ENCODE measurements at places on chromosomes 13 and 19.

DNA sequence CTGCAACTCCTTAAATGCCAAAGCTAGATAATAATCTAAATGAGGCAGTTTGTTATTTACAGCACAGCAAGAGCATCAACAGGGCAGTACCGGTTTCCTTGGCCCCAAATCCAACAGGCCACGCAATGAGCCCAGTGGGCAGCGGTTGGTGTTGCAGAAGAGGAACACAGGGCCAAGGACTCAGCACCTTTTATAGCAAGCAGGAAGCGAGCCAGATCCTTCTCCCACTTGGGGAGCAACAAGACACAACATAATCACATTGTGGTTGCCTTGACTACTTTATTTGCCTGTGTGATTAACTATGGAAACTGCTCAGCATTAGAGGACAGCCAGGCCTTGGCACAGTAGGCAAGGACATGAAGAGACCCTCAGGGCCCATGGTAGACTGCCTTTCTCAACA, 67.1 kb upstream of the HTR2A start:
- no peak for DNase-seq

DNA sequence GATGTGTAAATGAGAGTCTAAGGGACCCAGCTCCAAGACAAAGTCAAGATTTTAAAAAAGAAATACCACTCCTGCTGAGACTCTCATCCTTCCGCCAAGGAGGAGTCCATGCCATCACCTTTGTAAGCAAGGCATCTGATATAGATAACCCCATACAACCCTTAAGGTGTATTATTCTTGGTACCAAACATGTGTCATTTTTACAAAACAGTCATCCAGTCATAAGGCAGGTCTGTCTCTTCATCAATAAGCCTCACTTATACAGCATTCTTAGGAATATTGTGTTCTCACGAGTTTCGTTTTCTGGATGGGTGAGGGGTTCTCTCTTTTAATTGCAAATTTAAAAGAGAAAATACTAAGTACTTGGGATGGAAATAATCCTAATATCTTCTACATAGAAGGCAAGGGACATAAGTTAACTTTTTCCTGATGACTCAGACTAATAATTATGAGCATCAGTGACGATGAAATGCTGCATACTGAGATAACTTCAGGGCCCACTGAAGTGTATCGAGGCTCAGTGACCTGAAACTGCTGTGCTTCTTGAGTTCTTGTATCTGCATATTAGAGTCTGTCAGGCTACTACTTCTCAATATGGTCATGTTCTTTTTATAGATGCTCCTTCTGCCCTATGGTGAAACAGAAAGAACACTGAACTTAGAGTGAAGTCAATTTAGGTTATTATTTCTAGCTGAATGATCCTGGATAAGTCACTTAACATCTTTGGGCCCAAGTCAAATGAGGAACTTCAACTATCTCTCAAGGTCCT, 166.6 kb downstream of the KLF12 start:
- no peak for DNase-seq

DNA sequence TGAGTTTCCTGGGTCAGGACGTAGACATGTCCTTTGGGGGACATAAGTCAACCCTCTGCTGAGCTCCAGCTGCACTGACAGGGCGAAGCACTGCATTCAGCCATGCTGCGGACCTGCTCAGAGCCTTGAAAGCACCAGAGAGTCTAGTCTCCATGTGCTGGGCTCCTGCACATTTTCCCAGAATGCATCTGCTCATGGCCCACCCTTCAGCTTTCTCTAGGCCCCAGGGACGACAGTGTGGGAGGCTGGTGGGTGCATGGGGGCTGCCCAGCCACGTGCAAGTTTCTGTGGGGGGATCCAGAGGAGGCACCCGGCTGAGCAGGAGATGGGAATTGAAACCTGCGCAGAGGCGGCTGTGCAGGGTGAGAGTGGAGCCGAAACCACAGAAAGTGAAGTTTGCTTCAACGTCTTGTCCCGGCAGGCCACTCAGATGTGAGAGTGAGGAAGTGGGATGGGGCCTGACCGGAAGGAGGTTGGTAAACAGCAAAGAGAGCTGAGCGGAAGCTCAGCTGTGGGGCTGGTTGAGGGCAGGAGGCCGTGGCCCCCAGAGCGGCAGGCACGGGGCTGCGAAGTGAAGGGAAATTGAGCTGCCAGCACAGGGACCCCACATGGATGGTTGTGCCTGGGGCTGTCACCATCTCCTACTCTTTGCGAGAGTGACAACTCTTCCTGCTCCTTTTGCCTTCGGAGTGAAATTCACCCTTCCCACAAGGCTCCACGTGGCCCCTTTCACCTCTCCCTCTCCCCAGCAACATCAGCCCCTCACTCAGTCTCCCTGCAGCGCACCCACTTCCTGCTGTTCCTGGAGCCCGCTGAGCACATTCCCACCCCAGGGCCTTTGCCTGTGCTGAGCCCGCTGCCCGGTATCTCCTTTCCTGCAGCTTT, 11.8 kb downstream of the PGLS start:
- no peak for DNase-seq

DNA sequence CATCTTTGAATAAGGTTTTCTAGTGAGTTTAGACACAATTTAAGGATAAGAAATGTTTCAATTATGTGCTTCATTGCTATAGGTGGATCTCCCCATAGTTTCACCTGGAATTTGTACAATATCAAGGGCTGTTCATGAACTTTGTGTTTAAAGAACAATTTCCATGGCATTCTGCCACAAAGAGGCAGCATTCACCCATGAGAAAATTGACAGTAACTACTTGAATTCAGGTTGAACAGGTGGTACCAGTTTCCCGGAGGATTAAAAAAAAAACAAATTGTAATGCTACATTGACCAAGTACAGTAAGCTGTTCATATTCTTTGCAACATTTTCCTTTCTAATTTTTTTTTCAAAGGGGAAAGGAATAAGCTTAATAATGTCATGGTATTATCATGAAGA, 9.1 kb downstream of the SLITRK5 start:
- DNase-seq: no peak

GRCh38 chr19:30882411-30883005, 466.7 kb downstream of the TSHZ3 start:
- DNase-seq: peak; percentile 22

DNA sequence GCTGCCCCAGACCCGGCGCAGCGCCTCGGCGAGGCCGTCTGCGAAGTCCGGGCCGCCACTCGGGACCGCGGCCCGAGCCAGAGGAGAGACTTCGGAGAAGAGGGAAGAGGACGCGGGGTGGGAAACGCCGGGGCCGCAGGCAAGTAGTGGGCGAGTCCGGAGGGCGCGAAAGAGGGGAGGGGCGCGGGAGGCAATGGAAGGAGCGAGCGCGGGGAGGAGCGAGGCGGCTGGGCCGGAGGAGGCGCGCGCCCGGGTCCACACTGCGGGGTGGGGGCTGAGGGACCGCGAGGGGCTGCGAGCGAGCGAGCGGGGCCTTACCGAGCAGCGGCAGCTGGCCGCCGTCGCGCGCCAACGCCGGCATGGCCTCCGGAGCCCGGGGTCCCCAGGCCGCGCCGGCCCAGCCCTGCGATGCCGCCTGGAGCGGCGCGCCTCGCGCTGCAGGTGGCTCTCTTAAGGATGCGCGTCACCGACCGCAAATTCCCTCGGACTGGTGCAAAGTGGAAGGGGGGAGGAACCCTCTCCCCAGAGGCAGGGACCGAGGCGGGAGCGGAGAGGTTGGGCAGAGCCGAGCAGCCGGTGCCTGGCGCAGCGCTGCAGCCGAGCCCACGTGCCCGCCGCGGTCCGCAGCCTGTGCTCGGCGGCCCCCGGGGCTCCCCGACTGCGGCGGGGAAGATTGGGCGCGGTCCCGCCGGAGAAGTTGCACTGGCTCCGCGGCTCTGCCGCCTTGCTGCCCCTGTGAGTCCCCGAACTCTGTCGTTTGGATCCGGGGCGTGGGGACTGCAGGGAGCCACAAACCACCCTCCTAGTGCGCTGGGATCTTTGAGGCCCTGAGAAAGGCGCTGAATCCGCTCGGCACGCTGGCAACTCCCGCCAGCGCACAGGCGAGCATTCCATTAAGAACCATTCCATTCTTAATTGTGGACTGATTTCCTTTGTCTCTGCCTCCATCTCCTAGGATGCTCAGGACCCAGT, at the start of gene FLT3:
Gene FLT3 (minus strand): TSS at position 427 of the 972 bp plus-strand sequence. CDS start 66 bp downstream, at position 361.
- DNase-seq: peak; percentile 77

GRCh38 chr19:5585461-5586299, 17.9 kb upstream of the TINCR start:
- peak; percentile 77 for DNase-seq

GRCh38 chr13:33262997-33263396, 22.6 kb downstream of the STARD13 start:
- DNase-seq: no peak

- DNase-seq: no peak
Observed at GRCh38 chr13:24293746-24294145, 15.6 kb upstream of the C1QTNF9 start.

GRCh38 chr19:19554074-19555023, 16.3 kb downstream of the CILP2 start:
- DNase-seq: peak; percentile 80

DNA sequence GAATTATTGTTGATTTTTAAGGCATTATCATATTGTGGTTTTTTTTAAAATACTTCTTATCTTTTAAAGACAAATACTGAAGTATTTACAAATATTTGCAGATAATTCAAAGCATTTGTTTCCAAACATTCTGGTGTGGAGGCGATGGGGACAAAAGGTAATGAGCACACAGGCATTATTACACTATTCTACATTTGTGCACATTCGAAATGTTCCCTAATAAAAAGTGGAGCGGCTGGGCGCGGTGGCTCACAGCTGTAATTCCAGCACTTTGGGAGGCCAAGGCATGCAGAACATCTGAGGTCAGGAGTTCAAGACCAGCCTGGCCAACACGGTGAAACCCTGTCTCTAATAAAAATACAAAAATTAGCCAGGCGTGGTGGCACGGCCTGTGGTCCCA, 133.4 kb downstream of the FOXO1 start:
- no peak for DNase-seq

- no peak for DNase-seq
Observed at GRCh38 chr13:112000888-112001287, 66.1 kb upstream of the SOX1 start.

- no peak for DNase-seq
Observed at GRCh38 chr13:70856025-70856424, 747.8 kb upstream of the KLHL1 start.

Measured in islet precursor cell (in vitro differentiated cells).